ENCODE measurements at places on chromosomes 6 and 20. TPM values are rescaled to one million over a fixed set of nuclear protein-coding genes. Genes with fewer than 3 reads are reported as not detected.

DNA sequence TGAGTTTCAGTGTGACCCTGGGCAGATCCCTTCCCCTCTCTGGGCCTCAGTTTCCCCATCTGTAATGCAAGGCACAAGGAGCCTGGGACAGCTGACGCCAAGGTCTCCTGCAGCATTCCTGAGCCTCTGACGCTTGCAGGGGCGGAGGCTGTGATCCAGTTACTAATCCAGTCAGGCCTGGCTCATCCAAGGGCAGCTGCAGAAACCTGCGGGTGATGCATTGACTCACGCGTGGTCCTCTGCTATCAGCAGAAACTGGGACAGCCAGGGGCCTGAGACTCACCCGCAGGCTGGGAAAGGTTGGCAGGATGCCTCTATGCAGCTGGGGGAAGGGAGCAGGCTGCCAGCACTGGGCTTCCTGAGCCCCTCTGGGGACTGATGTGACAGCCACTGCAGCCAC lies 65.0 kb upstream of the SIRPA start:
- no peak for DNase-seq

- DNase-seq: no peak
Measured at GRCh38 chr6:42532038-42532669, 31.7 kb upstream of the UBR2 start.

- no peak for DNase-seq
Measured at GRCh38 chr6:104537180-104537579, 322.5 kb downstream of the HACE1 start.

DNA sequence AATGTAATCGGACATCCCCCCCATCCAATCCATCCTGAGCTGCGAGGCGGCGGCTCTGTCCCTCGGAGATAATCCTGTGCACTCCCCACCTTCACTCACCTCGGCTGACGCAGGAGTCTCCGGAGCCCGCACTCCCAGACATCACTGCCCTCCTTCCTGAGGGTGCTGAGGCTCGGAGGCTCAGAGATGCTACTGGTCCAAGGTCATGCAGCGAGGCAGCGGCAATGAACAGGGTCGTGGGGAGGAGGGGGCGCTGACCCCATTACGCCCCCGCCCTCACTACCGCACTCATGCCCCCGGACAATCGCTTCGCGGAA lies 485 bp downstream of the ADISSP start:
- no peak for DNase-seq

The MANEA gene
- 4.1 TPM for total RNA-seq

The RIN2 gene
- total RNA-seq: 181 TPM

- DNase-seq: no peak
Measured at GRCh38 chr20:53948383-53949318, 121.7 kb downstream of the BCAS1 start.

DNA sequence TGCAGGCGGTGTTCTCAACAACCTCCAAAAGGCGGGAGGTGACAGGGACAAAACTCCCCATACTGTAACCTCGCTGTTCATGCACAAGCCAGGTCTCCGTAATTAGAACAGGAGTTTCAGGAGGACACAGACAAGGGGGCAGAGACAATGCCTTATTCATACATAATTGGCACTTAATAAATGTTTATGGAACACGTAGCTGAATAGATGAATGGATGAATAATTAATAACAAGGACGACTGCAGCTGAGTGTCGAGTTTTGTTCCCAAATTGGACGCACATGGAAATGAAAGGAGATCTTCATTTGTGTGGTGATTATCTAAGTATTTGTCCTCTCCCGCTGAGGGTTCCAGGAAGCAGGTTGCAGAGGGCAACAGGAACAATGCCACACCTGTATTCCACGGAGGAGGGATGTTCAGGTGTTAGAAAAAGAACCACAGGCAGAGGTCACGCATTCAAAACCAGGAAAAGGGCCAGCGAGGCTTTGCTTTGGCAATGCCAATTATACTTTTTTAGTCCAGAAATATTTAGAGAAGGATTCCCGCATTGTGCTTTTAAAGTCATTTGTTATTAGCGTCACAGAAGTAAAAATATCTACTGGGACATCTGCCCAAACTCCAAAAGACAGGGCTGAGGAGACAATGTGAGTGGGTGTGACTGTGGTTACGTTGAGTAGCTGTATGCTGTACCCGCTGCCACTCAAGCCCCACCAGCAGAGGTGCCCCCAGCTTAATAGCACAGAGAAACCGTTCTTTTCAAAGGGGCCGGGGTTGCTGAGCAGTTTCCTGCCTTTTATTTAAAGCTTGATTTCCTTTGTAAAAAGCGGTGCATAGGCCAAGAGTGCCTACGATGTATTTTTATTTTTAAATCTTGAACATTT lies 123.3 kb downstream of the PXDC1 start:
- no peak for DNase-seq

The RAB5IF gene
- 193 TPM for total RNA-seq

GRCh38 chr20:46682063-46682821 lies 7.0 kb downstream of the TP53RK start:
- no peak for DNase-seq

DNA sequence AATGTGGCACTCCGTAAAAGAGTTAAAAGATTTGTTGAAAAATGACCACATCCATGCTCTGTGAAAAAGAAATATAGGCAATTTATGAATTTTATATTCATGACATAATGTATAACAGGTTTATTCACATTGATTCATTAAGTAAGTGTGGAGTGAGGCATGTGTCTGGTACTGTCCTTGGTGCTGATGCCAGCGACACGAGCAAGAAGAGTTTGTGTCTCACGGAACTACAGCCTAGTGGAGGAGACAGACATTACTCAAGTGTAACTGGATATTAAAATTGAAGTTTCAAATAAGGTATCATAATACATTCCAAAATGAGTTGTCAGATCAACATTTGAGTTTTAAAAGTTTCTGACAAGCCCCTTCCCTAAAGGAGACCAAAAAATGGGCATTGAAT lies 158.2 kb upstream of the PRND start:
- DNase-seq: no peak

- no peak for DNase-seq
Measured at GRCh38 chr20:19021406-19022117, 190.9 kb upstream of the SLC24A3 start.

The GLYATL3 gene
- total RNA-seq: not detected

DNA sequence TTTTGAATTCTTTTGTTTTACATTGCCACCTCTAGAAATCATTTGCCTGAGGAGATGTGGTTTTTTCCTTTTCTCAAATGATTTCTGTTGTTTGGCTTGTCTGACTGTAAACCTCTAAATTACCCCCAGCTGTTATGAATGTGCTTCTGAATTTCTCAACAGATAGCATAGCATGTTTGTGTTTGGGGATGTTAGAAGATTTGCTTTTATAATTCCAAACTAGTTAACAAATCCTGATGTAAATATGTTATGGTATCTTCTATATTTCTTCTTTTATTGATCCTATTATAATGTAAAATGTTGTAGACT lies 31.6 kb upstream of the EZR start:
- DNase-seq: no peak

The HLA-DQB1 gene
- total RNA-seq: not detected

- no peak for DNase-seq
Measured at GRCh38 chr6:80641591-80641990, 535.1 kb downstream of the BCKDHB start.

The KATNA1 gene
- total RNA-seq: 33.8 TPM

DNA sequence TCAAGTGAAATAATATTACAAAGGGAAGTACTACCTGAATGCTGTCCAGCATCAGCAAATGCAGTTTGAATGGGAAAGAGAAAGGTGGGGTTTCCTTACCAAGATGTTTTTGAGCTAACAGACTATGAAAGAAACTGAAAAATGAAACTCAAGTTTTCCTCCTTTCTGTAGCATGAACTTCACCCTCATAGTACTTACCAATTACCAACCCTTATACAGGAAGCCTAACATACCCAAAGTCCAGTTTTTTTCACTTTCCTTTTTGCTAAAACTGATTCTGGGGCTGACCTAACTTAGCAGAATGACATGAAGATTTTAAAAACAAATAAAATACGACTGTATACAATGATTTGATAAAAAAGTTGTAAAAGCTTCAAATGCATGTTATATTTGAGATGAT lies 5.2 kb downstream of the ZNFX1 start:
- no peak for DNase-seq

The C6orf15 gene
- not detected for total RNA-seq

DNA sequence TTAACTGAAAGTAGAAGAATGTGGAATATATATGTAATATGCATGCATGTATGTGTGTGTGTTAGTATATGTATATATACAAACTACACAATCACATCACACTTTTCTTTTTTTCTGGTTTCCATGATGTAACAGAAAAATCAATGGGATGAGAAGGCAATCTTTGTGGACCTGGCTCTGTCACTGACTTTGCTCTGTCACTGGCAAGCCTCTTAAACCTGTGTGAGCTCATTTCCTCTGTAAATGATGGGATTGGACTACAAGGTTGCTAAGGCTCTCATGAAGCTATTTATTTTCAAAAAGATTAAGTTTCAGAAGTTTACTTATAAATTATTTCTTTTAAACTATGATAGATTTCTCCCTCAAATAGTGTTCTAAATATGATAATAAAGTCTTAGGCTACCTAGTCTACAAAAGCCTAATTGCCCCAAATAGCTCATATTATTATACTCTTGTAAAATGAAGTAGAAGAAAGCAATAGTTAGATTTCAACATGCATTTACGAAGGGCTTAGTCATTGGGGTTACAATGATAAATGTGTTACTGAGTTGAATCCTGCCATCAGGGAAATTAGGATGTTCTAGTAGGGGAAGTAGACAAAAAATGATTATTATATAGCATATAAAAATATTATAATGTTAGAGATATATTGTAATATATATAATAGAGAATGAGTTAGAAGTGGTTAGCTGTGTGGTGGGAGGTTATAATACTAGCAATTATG lies 129.3 kb downstream of the AFG1L start:
- DNase-seq: no peak

GRCh38 chr6:138972226-138972665 lies 15.8 kb downstream of the REPS1 start:
- no peak for DNase-seq

- DNase-seq: no peak
Measured at GRCh38 chr6:49097116-49097515, 365.9 kb downstream of the MMUT start.

- peak; percentile 56 for DNase-seq
Measured at GRCh38 chr20:53829724-53830521, 236.3 kb upstream of the ZNF217 start.

- DNase-seq: no peak
Measured at GRCh38 chr6:168315596-168315995, 4.0 kb downstream of the DACT2 start.

DNA sequence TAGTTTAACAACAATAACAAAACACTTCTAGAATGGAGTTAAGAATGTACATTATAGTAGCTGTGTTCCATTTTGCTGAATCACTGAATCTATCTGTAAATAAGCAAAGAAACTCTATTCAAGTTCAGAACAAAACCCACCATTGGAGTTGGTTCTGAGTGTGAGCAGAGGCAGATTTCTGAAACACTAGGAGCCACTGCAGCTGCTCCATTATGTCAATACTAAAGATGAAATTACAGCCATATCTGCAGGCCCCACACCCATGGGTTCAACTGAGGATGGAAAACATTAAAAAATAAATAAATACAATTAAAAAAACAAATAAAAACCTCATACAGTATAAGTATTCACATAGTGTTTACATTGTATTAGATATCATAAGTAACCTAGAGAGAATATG lies 91.0 kb downstream of the REPS1 start:
- no peak for DNase-seq

DNA sequence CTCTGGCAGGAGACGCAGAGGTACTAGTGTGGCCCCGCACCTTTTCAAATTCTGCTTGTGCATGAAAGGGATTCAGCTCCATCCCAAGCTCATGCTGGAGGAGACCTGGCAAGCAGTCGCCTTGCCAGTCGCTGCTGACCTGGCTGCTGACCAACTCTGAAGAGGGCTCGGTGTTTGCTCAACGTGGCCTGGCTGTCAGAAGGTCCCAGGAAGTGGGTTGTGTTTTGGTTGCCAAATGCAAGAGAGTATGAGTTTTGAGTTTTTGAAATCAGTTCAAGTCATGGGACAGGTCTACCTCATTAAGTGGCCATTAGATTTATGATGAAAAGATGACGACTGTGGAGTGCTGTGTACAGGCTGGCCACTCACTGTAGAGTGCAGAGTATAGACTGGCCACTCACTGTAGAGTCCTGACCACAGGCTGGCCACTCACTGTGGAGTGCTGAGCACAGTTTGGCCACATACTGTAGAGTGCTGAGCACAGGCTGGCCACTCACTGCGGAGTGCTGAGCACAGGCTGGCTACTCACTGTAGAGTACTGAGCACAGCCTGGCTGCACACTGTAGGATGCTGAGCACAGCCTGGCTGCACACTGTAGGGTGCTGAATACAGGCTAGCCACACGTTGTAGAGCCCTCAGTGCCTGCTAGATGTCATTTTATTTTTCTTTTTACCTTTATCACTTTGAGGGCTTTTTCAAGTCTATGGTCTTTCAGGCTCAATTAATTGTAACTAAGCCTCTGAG lies 193.9 kb downstream of the ZNF217 start:
- no peak for DNase-seq

The ADGRG6 gene
- 43.3 TPM for total RNA-seq

The ZC2HC1B gene
- not detected for total RNA-seq

DNA sequence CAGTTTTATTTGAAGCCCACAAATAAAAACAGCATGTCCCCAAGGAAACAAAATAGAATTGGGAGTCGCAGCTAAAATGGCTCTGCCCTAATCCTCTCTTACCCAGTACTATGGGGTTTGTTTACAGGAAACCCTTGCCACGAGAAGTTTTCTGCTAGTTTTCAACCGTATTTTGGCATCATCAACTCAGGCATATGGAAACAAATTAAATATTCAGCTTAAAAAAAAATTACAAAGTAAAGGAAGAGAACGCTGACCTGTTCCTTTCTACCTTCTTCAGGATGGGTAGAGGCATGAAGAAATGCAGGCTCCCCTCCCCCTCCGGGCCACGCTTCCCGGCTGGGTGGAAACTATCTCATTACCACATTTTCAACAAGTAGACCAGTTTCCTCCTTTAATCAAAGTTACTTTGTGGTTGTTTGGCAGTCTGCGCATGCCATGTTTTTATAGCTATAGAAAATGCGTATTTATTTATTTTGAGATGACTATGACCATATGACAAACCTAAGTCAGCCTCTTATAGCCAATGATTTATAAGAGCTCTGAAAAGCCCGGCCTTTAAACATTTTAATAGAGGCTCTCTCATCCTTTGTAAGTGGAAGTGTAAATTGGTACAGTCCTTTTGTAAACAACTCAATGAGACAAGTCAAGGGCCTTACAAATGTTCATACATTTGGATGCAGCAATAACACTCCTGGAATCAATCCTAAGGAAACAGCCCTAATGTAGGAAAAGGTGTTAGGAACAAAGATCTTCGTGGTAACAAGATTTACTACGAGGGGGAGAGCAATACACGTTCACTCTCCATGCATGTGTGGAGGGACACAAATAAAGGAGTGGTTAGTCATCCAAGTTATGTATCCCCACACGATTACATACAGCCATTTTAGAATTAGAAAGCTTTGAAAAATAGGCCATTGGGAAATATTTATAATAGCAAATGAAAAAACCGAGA lies 16.1 kb upstream of the ZNF217 start:
- no peak for DNase-seq

The TTLL9 gene
- total RNA-seq: not detected

The C6orf52 gene
- not detected for total RNA-seq

- no peak for DNase-seq
Measured at GRCh38 chr20:47870475-47870874, 85.2 kb upstream of the SULF2 start.
